Aorta (tissue), 5 donors: ENCODE measurements at places on chromosomes 2 and 18.

DNA sequence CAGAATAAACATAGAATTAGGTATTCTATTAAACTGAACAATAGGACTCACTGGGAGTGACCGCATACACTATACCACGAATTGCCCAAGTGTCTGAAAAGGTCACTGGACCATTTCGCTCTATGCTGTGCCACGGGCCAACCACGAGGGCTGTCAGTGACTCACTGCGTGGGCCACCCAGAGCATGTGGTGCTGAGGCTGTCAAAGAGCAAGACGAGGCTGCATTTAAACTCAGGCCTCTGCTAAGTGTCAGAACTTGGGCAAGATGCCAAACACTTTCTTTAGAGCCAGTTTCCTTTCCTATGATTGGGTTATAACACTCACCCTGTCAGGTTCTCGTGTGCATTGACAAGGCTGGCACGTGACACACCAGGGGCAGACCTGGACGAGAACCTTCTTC, 97.5 kb downstream of the SH3YL1 start:
- no peak overlapping the region for H3K27ac ChIP-seq
- H3K4me1 ChIP-seq = no peaks in the 10 kb centered on the region
- H3K4me3 ChIP-seq = no peak overlapping the region
- DNase-seq = no peak
- H3K36me3 ChIP-seq = no peaks in the 10 kb centered on the region

DNA sequence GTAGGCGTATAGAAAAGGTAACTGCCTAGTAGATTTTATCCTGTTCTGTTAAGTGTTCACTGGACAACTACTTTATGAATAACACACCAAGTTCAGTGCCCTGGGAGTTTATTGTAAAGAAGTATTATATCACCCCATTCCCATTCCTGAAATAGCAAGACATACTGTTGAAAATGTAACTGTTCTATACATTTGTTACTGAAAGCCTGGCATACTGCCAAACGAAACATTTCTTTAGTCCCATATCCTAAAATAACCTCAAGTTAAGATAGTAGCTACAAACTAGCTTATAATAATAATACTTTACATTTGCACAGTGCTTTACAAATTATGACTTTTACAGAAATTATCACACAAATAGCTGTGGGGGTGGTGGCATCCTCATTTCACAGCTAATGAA, 25.1 kb downstream of the SPDYA start:
- H3K36me3 ChIP-seq = no peaks in the 10 kb centered on the region
- H3K27me3 ChIP-seq = no peaks in the 10 kb centered on the region

DNA sequence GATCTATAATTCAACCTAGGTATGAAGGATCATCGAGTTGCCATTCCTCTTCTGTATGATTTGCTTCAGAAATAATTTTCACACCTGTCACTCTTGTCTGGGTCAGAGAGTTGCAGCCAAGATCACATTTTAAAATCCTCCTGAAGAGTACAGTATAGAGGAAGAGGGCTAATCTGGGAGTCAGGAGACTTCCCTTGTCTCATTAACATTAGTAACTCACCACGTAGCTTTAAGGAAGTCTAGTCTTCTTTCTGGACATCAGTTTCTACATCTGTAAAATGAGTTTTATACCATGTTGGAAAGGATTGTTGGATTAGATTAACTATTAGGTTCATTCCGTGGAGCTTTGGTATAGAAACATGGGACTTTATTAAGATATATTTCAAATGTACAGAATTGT, 109.4 kb downstream of the TDRD15 start:
- no peak for DNase-seq
- H3K4me1 ChIP-seq = peaks cover 5% of the 10 kb centered on the region

- no peak overlapping the region for H3K4me3 ChIP-seq
- no peak for DNase-seq
- no peaks in the 10 kb centered on the region for H3K4me1 ChIP-seq
- no peak overlapping the region for H3K27ac ChIP-seq
These were observed 54.1 kb upstream of the ZNF385B start for GRCh38 chr2:179915395-179915992.

GRCh38 chr2:215171151-215171550, 32.7 kb upstream of the ABCA12 start:
- no peaks in the 10 kb centered on the region for H3K4me1 ChIP-seq
- no peaks in the 10 kb centered on the region for H3K27me3 ChIP-seq
- H3K27ac ChIP-seq = no peak overlapping the region
- no peak overlapping the region for H3K4me3 ChIP-seq

DNA sequence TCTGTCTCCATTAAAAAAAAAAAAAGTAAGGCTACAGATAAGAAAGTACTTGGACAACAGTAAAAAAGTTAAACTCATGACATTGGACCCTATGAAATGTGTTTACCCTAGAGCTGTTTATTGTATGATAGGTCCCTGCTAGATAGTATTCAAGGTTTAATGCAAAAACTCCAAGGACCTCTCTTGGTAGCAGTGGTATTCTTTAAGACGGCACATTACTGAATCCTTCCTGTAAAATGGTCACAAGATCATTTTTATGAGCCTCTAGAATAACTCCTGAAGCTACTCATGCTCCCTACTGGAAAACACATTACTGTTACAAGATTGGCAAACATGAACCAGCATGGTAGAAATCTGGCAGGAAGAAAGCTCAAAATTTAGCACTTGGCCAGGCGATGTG, 38.8 kb downstream of the GALM start:
- no peak overlapping the region for H3K4me3 ChIP-seq
- H3K27ac ChIP-seq = no peak overlapping the region
- no peaks in the 10 kb centered on the region for H3K36me3 ChIP-seq

GRCh38 chr2:222423186-222423585, 1.2 kb upstream of the SGPP2 start:
- no peak overlapping the region for H3K27ac ChIP-seq
- H3K4me3 ChIP-seq = no peak overlapping the region
- peaks cover 4% of the 10 kb centered on the region for H3K27me3 ChIP-seq
- H3K36me3 ChIP-seq = no peaks in the 10 kb centered on the region
- H3K4me1 ChIP-seq = no peaks in the 10 kb centered on the region
- DNase-seq = no peak
